ENCODE measurements at places on chromosomes 3 and 15. TPM values are rescaled to one million over a fixed set of nuclear protein-coding genes. Genes with fewer than 3 reads are reported as not detected.

The CDHR4 gene
- total RNA-seq: not detected

DNA sequence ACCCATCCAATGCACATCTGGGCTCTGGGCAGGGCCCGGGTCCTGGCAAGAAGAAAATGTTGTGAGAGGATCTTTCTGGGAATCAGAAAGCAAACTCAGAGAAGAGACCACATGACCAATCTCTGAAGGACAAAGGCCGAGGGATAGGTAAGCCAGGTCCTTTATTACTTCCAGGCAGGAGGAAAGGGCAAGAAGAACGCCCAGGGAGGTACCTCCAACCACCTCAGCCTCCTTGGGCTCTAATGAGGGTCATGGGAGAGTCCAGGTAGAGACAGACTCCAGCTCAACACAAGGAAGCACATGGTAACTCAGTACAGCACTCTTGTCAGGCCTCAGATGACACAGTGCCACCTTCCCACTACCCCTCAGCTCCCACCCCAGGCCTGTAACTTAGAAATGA is 26.0 kb downstream of the ZNF445 start:
- H3K36me3 ChIP-seq: peaks cover 38% of the 10 kb centered on the region
- no peak for DNase-seq
- no peak overlapping the region for H3K27ac ChIP-seq
- no peaks in the 10 kb centered on the region for H3K27me3 ChIP-seq

The LTF gene
- not detected for total RNA-seq

The SLCO3A1 gene
- total RNA-seq: 69.1 TPM

Data from naive thymus-derived CD4-positive, alpha-beta T cell (primary cell).